ENCODE measurements at places on chromosomes 2 and 18.

DNA sequence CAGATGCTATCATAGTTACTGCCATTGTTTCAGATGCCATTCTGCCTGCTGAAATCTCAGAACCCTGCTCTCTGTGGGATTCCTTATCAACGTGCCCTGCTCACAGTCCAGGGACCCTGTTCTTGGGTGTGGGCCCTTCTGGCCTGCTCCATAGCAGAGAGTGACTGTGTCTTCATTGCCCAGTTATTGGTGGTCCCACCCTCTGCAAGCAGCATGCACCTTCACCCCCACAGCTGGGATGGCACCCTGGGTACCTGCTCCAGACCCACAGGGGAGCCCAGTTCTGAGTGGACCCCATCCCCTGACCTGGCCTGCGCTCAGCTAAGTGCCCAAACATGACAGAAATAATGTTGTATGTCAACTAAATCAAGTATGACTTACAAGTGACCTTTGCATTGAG lies 36.6 kb downstream of the SMIM21 start:
- DNase-seq, result no peak

DNA sequence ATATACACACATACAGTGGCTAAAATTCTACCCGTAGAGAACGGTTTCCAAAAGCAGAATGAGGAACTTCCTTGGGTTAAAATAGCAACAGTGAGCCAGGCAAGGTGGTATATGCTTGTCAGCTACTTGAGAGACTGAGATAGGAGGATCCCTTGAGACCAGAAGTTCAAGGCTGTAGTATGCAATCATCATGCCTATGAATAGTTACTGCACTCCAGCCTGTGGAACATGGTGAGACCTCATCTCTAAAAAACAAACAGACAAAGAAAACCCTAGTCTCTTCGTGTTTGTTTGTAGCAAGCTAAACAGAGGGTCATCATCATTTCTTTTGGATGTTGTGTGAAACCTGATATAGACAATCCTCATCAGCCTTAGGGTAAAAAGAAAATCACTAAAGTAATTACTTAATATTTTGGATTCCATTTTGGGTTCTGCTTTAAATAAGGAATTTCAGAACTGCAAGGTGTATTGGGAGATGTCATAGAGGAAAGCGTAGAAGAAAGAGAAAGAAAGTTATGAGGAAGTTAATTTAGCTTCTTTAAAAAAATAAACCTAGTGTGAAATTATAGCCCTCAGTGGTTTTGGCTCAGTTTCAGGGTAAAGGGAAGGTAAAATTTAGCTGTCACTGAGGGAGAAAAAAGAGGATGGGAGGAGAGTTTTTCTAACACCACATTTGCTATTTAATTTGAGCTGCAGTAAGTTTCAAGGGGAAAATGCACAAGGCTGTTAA lies 46.5 kb downstream of the PLEK start:
- DNase-seq, result no peak

GRCh38 chr18:8400825-8401224 lies 208.4 kb upstream of the RAB12 start:
- no peak for DNase-seq

DNA sequence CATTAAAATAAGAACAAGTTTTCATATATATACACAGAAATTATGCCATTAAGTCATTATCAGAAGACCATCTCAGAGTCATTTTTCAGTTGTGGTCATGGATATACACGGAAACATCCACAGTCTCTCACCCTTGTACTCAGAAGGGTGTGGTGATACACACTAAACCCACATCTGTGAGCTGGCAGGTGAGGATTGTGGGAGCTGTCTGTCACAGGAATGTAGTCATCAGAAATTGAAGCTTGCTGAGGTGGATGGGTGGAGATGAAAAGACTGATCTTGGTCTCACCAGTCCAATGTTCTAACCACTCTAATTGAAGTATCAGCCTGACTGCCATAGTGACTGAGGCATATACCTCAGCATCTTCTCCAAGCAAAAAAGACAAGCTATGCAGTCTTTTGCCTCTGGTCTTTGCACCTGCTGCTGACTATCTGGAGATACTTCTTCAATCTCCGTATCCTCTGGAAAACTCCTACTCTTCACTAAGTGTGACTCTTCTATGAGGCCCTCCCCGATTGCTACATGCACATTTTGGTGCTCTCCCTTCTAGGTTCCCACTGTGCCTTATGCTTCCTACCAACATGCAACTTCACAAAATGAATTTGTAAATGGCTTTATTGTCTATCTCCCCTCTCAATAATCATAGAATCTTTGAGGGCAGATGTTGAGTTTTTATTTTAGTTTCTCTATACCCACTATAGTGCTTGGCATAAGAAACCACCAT lies 232.8 kb downstream of the DYM start:
- no peak for DNase-seq

- DNase-seq, result no peak
These were observed 110.3 kb downstream of the SP3 start for GRCh38 chr2:173854840-173855239.

DNA sequence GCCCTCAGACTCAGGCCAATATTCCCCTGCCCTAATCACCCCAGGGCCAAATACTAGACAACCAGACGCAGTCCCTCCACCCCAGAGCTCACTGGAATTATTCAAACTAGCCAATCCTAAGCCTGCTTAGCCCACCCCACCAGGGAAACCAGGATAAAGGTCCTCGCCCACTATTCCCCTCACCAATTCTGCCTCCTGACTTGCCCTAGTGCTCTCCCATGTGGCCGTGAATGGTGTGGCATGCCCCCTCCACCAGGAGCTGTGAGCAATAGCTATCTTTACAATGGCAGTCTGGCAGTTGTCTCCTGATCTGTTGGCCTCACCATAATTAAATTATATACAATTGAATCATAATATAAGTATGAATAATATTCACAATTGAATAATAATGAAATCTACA lies 42.3 kb downstream of the FAM124B start:
- no peak for DNase-seq

- no peak for DNase-seq
These were observed 50.5 kb downstream of the RAB31 start for GRCh38 chr18:9758624-9759075.

DNA sequence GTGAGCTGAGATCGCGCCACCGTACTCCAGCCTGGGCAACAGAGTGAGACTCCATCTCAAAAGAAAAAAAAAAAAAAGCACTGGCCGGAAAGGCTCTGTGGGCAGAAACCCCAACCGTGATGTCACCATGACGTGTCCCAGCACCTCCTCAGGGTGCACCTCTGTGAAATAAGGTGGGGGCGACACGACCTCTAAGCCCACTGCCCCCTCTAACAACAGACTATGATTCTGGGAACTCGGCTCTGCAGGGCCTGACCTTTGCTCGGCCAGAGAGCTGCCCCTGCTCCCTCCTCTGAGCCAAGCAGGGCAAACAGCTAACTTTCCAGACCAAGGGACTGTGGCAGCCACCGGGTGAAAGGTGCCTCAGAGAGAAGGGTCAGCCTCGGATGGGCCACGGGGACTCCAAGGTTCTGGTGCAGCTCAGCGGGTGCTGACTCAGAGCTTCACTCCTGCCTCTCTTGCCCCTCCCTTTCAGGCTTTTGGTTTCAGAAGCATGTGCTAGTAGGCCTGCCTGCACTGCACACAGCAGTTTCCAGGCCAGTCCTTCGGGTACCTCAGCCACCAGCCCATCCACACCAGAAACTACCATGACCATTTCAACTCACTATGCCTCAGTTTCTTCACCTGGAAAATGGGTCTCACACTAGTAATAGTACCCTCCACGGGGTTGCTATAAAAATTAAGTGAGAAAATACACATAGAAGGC lies 8.0 kb downstream of the TMBIM1 start:
- no peak for DNase-seq

- DNase-seq, result no peak
These were observed 34.5 kb upstream of the ARL5A start for GRCh38 chr2:151862700-151863099.

DNA sequence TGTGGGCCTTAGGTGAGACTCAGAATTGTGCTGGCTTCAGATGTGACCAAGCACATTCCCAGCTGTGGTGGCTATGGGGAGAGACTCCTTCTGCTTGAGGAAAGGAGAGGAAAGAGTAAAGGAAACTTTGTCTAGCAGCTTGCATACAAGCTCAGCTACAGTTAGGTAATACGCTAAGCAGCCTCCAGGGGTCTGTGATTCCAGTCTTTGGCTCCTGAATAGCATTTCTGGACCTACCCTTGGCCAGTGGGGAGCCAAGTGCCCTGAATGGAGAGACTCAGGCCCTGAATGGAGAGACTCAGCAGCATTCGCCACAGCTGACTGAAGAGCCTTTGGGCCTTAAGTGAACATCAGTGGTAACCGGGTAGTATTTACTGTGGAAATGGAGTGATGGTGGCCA lies 227.4 kb upstream of the CDH7 start:
- DNase-seq, result no peak

DNA sequence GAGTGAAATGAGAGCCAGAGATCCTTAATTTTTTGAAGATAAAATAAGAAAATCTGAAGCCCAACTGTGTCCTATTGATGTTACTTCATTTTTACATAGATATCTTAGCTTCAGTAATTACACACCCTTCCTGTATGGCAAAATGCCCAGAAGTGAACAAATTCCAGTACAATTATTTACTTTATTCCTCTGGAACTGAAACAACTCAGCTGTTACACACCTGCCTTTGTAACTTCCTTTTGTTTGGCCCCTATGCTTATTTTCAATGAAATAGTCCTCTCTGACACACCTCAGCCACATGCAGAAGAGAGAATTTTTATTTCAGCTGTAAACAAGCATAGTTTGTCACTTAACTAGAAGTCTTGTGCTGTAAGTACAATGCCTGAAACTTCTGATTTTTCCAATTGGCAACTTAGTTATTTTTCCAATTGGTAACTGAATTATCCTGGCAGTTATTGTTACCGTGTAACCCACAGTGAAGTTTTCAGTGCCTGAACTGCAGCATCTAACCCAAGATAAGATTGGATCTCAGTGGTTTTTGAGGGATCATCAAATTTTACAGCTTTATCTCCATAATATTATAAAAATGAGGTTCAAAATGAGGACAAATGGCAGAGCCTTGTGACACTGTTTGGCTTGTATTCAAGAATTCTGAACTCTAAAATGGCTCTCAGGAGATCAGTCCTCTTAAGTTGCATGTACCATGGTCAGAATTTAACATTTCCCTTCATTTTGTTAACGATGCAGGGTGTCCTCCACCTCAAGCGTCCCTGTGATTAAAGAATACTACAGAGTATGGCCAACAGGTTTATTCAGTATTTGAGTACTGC lies 82.6 kb downstream of the PKP4 start:
- DNase-seq, result peak; percentile 77

GRCh38 chr2:63738019-63738418 lies 103.7 kb upstream of the UGP2 start:
- no peak for DNase-seq

DNA sequence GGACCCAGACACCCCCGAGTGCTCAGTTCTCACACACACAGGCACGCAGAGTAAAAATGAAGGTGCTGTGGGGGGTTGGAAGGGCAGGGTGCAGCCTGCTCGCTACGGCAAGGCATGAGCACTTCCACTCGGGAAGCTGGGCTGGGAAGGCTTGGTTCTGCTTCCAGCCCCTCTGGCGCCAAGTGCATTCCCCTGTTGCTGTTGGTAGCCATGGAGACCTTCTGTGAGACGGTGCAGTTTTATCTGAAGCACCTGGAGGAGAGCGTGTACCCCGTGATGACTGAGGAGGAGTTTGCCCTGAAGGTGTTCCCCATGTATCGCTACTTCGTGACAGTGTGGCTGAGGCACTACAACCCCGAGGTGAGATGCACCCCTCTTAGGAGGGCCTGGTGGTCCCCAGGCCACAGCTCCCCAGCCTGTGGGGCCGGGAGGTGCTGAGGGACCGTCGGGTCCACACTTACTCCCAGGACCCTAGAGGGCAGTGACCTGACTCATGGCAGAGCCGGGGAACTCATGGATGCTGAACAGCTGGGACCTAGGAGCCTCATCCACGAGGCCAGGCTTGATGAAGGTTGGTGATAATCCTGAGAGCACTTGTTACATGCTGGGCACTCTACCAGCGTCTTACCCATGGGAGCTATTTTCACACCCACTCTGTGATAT lies 15.5 kb downstream of the MROH2A start:
- no peak for DNase-seq

- DNase-seq, result no peak
These were observed 2.8 kb upstream of the ATF2 start for GRCh38 chr2:175170659-175171304.

DNA sequence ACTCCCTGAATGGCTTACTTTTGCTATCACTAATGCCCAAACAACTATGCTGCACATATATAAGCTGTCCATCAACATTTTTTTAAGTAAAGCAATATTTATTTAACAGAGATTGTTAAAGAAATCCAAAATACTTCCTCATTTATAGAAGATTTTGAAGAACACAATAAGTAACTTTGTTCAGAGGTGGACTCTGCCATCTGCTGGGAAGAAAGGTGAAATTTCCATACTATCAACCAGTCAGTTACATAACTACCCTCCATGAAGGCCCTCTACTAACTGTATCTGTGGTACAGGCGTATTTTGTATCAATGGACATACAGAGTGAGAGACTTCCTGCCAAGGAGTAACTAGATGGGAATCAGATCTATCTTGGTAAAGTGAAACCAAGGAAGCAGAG lies 106.0 kb downstream of the DTNB start:
- no peak for DNase-seq

DNA sequence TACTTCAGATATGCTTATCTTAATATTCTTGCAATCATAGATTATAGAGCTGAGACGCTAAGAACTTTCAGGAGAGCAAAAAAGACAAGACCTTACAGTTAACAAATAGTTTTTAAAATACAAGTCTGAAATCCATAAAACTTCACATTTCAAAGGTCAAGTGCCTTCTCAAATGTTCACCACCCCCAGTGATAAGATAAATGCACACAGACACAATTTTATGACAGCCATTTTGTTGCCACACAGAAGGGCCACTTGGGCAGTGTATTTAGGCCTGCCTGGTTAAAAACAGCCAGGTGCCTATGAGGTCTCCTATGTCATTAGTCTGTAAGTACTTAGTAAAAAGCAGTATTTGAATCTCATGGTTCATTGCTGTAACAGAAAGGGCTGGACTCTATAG lies 8.1 kb upstream of the PSTPIP2 start:
- DNase-seq, result no peak

- DNase-seq, result no peak
These were observed 78.6 kb downstream of the BARD1 start for GRCh38 chr2:214730800-214731407.

GRCh38 chr2:206740800-206741199 lies 22.6 kb upstream of the DYTN start:
- DNase-seq, result no peak

Measured in mucosa of descending colon (tissue), 3 donors.